ENCODE measurements at places on chromosomes 1 and 21.

GRCh38 chr1:91278754-91279153 is 125.9 kb downstream of the HFM1 start:
- DNase-seq = no peak

DNA sequence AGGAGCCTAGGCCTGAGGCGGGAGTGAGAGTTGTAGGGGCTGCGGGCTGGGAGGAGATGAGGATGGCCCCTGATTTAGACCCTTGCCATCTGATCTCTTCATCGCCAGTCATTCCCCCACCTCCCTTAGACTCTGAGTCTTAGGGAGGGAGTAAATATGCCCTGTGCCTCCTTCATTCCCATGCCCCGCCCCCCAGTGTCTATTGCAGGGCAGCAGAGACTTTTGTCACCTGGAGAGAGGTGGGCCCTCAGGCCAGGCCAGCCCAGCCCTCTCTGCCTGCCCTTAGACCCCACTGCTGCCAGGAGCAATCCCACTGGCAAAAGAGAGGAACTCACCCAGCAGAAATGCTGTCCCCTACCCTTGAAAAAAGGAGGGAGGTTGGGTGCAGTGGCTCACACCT is 3.2 kb upstream of the MFAP2 start:
- DNase-seq = no peak

- DNase-seq = no peak
Measured at GRCh38 chr1:154802982-154803920, 66.8 kb downstream of the KCNN3 start.

GRCh38 chr1:224087286-224087794 is 26.6 kb upstream of the FBXO28 start:
- DNase-seq = no peak

- no peak for DNase-seq
Measured at GRCh38 chr1:26791626-26792025, 3.9 kb downstream of the PIGV start.

GRCh38 chr1:2376261-2376741 is 15.1 kb downstream of the MORN1 start:
- no peak for DNase-seq

GRCh38 chr21:37496972-37497371 is 130.4 kb downstream of the DYRK1A start:
- no peak for DNase-seq

- no peak for DNase-seq
Measured at GRCh38 chr1:110453829-110454228, 2.9 kb downstream of the PROK1 start.

GRCh38 chr1:208165659-208166058 is 78.5 kb downstream of the PLXNA2 start:
- DNase-seq = peak; percentile 68

GRCh38 chr1:217647791-217648190 is 16.6 kb downstream of the SPATA17 start:
- no peak for DNase-seq

- DNase-seq = no peak
Measured at GRCh38 chr1:238624776-238625175, 734.1 kb upstream of the ZP4 start.

DNA sequence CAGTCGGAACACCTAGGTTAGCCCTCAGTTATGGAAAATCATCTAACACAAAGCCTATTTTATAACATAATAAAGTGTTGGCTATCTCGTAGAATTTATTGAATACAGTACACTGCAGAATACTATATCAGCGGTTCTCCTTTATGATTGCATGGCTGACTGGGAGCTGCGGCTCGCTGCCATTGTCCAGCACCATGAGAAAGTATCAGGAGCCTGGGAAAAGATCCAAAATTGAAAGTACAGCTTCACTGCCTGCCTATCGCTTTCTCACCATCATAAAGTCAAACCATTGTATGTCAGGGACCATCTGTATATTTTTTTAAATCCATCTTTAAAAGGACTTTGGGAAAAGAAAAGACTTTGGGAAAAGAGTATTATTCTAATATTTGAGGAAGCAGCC is 111.9 kb upstream of the RAVER2 start:
- DNase-seq = no peak

- DNase-seq = no peak
Measured at GRCh38 chr1:207673399-207673798, 28.5 kb downstream of the CR1L start.

- no peak for DNase-seq
Measured at GRCh38 chr1:217089361-217090014, 366.3 kb upstream of the ESRRG start.

DNA sequence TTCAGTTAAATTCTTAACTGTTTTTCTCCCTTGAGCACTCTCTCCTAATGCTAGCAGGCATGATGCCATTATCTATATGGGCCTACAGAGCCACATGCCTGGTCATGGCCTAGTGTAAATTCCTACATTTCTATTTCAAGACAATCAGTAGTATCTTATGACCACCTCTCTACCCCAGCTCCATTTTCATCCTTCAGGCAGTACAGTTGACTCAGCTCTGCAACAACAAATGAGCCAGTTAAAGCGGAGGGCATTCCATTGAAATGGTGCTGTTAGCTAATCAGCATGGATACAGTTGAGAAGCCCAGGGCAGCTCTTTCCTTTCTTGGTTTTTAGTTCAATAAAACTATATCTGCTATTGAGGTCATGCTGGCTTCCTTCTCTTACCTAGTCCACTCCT is 150.0 kb downstream of the PPP1R12B start:
- DNase-seq = no peak

GRCh38 chr1:179318491-179318890 is 24.9 kb downstream of the SOAT1 start:
- DNase-seq = no peak

- DNase-seq = no peak
Measured at GRCh38 chr1:170590921-170591705, 59.1 kb downstream of the GORAB start.

GRCh38 chr1:118264343-118264742 is 79.3 kb upstream of the SPAG17 start:
- no peak for DNase-seq

- no peak for DNase-seq
Measured at GRCh38 chr1:89941110-89941766, 53.7 kb upstream of the ZNF326 start.

DNA sequence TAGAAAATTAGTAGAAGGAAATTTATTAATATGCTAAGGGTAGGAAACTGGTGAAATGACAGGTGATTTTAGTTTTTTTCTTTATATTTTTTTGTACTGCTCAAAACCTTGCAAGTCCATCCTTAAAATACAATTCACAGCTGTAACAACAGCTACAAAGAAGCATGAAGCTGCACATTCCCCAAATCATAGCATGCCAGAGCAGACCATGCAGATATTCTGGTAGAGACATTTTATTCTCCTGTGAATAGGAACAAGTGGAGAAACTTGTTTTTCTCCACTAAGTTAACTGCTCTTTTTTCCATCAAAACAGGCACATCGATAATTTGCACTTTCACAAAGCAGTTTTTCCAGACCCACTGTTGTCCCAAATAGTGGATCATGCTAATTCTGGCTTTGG is 1125.7 kb downstream of the BRINP3 start:
- DNase-seq = no peak

DNA sequence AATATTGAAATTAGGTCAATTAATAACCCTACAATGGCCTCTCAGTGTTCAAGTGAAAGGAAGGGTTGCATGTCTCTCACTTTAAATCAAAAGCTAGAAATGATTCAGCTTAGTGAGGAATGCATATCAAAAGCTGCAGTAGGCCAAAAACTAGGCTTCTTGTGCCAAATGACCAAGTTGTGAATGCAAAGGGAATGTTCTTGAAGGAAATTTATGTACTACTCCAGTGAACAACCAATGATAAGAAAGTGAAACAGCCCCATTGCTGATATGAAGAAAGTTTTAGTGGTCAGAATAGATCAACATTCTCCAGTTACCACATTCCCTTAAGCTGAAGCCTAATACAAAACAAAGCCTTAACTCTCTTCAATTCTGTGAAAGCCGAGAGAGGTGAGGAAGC is 10.0 kb downstream of the MAEL start:
- no peak for DNase-seq

DNA sequence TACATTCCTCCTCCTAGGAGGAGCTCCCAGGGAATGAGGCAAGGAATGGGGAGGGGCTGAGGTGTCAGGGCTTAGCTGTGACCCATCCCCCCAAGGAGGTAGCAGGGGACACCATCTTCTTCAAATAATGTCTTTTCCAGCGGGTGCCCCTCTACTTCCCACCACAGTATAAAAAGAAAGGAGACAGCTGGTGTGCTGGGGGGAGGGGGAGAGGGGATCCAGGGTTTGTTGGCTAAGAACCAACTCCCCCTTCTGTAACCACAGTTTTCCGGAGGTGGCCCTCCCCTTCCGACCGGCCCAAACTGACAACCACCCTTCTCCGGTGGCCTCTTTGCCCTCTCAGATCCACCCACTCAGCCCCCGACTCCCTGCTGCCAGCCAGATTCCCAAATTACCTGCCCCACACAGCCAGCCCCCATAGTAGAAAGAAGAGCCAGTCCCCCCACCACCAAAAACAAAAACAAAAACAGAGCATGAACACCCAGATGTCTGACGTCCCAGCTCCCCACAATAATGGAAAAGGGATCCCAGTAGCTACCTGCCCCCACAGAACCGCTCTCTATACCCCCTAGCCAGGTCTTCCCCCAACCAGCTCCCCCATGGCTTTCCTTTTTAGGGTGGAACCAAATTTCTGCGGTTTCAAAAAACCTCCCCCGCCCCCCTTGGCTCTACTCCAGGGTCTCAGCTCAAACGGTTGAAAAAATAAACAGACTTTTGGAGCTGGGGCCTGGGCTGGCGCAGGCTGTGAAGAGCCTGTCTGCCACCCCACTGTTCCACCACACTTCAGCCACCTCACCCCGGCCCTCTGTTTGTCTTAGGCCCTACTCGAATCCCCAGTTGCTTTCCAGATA is 2.1 kb downstream of the ARHGEF2 start:
- DNase-seq = peak; percentile 64

DNA sequence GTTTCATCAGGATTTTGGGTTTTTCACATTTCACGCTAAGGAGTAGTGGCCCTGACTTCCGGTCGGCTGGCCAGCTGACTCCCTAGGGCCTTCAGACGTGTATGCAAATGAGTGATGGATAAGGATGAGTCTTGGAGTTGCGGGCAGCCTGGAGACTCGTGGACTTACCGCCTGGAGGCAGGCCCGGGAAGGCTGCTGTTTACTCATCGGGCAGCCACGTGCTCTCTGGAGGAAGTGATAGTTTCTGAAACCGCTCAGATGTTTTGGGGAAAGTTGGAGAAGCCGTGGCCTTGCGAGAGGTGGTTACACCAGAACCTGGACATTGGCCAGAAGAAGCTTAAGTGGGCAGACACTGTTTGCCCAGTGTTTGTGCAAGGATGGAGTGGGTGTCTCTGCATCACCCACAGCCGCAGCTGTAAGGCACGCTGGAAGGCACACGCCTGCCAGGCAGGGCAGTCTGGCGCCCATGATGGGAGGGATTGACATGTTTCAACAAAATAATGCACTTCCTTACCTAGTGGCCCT is 23.1 kb upstream of the TNFRSF1B start:
- peak; percentile 23 for DNase-seq

- DNase-seq = no peak
Measured at GRCh38 chr21:46033410-46034400, 52.1 kb downstream of the COL6A1 start.

DNA sequence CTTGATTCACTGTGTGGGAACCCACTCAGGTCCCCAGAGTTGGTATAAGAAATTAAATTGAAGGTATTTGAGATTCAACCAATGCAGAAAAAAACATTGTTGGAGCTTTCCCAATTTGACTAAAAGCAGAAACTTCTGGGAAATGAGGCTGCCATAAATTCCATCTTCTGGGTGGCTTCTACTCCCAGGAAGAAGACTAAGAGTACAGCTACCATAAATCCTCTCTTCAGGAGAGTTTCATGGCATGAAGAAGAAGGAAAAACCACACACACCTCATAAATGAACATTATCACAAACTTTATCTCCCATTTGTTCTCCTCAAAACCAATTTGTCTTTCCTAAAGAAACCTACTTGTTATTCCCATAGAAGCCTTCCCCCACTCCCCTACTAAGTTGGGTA is 283.9 kb downstream of the DPYD start:
- peak; percentile 57 for DNase-seq

- peak; percentile 20 for DNase-seq
Measured at GRCh38 chr1:49333906-49334305, 557.2 kb upstream of the BEND5 start.

GRCh38 chr1:178241837-178242236 is 147.9 kb downstream of the RASAL2 start:
- no peak for DNase-seq

- DNase-seq = no peak
Measured at GRCh38 chr1:76746206-76746605, 121.1 kb upstream of the ST6GALNAC5 start.

Data from fibroblast of skin of left biceps (primary cell).